Sciatic nerve (tissue), 2 donors: ENCODE measurements at places on chromosomes 12 and 14. TPM values are rescaled to one million over a fixed set of nuclear protein-coding genes. Genes with fewer than 3 reads are reported as not detected.

DNA sequence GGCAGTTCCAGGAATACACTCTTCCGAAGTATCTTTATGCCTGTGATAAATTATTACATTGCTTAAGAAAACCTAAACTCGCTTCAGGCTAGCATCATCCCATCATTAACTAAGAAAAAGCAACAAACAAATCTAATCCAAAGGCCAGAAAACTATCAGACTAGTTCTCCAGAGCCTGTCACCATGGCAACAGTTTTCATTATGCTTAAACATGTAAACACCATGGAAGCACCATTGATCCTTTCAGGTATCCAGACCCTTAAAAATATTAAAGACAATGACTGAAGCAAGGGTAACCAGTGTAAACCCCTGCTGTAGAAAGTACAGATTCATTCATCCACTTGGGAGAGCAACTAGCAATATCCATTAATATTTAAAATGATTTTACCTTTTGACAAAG, 9.8 kb downstream of the DAD1 start:
- DNase-seq: no peak

CEBPE gene
- total RNA-seq: 0.31 TPM

GRCh38 chr14:20409226-20409625, 4.1 kb downstream of the TEP1 start:
- DNase-seq: no peak

DNA sequence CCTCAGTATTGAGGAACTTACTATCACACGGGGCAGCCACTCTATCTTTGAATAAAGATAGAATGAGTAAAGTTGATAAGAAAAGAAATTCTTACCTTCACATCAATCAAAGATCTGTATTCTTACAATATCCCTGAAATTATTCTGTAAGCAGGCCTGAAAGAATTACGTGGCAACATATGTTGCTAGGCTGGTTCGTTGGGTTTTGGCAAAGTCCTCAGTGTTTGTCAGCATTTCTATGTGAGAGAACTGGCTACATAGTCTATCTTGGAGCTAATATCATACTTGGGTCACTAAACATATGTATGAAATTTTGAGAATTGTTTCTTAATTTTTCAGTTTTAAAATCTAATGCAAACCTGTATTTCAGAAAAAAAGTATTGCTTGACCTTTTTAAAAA, 412.2 kb upstream of the GARIN6 start:
- no peak for DNase-seq

DNA sequence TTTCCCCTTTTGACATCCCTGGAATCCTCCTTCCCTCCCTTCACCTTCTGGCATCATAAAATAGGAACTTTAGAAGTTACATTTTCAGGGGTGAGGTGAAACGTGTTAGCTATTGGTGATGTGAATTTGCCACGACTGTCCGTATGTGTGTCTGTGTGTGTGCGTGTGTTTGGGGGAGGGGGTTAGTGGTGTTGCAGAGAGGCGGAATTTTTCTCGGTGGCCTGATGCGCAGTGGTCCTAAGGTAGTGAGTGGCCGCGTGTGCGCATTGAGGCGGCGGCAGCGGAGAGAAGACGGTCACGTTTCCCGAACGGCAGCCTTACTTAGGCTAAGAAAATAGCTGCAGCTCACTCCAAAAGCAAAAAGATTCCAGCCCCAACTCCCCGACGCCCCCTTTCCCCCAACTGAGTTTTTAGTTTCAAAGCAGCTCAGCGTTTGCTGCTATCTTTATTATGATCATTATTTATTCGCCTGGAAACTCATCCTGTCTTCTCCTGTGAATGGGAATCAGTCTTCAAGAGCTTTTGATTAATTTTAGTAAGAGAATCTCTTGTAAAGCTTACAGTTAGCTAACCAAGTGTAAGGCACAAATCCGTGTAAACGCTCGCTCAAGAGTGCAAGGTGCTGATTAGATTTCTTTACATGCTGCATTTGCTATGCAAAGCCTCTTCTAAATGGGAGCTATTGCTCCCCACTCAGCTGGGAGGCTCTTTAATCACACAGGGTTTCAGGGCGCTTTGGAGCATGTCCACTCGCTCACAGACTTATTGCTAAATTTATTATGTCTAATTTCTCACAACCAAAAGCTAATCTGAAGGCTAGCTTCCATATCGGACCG, 4.7 kb downstream of the FLRT2 start:
- DNase-seq: no peak

CCDC198 gene
- not detected for total RNA-seq

GRCh38 chr14:28952666-28953065, 186.1 kb downstream of the FOXG1 start:
- no peak for DNase-seq

ING4 gene
- 42.1 TPM for total RNA-seq

DNA sequence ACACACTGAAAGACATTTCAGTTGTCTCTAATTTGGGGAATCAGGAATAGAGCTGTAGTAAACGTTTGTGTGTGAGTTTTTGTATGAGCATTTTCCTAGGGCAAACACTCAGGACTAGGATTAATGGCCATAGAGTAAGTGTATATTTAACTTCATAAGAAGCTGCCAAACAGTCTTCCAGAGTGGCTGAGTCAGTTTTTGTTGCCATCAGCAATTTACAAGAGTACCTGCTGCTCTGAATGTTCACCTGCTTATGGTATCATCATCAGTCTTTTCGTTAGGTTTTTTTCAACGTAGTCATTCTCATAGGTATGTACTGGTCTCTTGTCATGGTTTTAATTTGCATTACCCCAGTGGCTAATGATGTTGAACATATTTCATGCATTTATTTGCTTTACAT, 30.6 kb upstream of the TRHDE start:
- DNase-seq: no peak

WDHD1 gene
- total RNA-seq: 3.1 TPM

P2RX2 gene
- total RNA-seq: not detected

SYCP3 gene
- not detected for total RNA-seq

DNA sequence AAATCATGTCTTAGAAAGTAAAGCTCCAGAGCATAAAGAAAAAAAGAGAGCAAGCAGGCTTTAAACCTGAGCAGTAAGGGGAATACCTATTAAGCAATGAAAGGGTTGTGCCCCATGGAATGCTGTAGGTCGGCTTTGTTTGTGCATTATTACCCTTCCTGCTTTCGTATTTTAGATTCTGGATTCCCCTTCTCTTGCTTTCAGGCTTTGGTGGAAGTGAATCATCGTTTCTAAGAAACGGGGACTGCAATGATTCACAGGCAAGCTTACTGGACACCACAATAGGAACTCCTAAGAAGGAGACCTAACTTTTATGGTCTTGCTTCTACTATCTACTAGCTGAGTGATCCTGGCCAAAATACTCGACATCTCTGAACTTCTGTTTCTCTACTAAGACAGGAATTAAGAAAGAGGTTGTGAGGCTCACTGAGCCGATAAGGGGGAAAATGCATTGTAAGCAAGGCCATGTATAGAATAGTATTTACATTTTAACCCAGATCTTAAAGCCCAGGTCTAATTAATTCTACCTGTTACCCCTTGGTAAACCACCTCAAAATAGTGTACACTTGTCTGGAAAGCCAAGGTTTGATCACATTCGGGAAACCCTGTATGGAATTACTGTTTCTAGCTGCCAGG, 1.2 kb upstream of the BMAL2 start:
- no peak for DNase-seq

DNA sequence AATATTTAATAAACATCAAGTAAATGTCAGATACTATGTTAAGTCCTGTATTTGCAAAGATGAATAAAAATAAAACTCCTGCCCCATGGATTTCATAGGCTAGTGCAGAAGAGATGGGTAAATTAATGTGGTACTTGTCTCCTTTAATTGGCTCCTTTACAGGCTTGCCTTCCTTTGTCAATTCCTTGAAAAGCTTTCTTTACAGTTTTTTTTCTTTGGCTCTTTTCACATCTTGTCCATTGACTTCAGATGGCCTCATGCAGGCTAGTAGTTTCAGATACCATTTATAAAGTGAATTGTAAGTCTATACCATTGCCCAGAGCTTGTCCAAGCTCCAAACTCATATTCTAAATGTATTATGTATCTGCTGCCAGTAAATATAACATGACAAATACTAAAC, 128.7 kb upstream of the GARIN2 start:
- DNase-seq: no peak

- no peak for DNase-seq
Measured at GRCh38 chr14:96274543-96274942, 18.5 kb downstream of the BDKRB1 start.

DNA sequence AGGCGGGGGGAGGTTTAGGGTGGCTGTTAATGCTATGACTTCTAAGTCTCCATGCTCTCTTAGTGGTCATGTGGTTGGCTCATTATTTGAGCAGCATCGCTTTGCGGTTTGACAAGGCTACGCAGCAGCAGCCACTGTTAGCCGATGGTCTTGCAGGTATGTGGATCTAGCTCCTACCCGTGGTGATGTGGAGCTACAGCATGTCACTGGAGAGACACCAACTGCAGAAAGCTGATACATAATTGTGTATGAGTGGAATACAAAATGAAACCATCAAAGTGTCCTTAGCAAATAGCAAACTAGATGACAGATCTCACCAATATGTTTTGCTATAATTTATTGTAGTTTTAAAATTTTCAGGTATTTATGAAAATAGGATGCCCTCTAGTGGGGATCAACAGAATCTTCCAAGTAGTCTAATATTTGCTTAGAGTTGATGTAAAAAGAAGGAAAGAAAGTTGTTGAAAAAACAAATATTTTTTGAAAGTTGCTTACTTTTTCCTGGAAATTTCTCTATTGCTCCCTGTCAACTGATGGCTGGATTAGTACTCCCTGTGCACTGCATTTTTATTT, 94.9 kb downstream of the NAV3 start:
- DNase-seq: peak; percentile 67

DHRS2 gene
- not detected for total RNA-seq

DNA sequence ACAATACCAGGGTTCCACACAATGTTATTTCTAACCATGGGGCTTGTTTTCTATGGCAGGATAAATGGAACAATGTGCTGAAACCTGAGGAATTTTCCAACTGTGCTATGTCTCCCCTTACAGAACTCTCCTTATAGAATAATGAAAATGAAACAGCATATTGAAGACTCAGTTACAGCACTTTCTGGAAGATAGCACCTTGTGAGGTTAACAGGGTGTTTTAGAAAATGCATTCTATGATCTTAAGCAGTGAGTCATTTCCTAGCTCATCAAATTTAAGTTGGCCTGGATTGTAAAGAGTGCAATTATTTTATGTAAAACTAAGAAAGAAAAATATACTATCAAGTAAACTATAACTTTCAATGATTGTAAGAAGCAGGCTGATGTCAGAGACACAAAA, 60.1 kb upstream of the CNTN1 start:
- no peak for DNase-seq

DNA sequence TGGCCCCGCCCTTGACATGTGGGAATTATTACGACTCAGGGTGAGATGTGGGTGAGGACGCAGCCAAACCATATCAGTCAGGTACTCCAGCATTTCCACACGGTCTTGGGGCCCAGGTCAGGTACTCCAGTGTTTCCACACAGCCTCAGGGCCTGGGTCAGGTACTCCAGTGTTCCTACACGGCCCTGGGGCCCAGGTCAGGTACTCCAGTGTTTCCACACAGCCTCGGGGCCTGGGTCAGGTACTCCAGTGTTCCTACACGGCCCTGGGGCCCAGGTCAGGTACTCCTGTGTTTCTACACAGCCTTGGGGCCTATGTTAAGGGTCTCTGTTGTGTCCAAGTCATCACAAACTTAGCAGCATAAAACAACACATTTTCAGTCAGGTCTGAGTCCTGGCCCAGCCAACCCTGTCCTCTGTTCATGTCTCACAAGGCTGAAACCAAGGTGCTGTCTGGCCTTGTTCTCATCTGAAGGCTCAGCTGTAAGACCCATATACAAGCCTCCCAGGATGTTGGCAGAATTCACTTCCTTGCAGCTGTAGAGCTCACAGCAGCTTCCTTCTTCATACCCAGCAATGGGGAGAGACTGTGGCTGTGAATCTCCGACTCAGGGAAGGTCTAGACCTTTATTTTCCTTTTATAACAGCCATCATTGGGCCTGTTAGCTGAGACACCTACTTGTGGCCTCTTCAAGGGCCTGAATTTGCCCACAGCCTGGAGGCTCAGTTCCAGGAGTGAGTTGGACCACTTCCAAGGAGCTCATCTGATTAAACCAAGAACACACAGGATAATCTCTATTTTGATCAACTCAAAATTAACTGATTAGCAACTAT, 107.6 kb upstream of the SFSWAP start:
- DNase-seq: no peak

ASB8 gene
- 36.0 TPM for total RNA-seq

GRCh38 chr12:82872088-82872487, 185.4 kb downstream of the TMTC2 start:
- no peak for DNase-seq

DNA sequence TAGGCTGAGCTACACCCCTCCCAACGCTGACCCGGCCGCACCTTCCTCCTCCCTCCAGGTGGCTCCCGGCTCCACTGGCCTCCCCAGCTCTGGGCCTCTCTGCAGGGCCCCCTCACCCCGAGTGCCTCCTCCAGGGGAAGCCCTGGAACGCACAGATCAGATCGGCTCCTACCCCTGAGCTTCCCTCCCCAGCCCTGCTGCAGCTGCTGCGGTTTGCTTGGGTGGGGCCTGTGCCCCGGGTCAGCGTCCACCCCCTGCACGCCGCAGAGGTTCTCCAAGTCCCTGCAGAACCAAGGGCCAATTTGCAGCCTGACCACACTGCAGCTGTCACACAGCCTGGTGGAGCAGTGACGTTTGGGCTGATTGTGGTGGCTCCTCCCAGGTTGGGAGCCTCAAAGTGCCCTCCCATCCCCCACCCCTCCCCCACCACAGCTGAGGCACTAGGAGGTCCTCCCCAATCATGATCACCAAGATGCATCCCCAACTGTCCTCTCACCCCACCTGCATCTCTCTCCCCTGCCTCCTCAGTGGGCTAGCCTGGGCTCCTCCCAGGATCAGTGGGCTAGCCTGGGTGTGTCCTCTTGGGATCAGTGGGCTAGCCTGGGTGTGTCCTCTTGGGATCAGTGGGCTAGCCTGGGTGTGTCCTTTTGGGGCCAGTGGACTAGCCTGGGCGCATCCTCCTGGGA, 12.8 kb upstream of the FBRSL1 start:
- DNase-seq: no peak

ART4 gene
- 0.80 TPM for total RNA-seq

GRCh38 chr14:77024171-77024691, 4.3 kb downstream of the IRF2BPL start:
- peak; percentile 73 for DNase-seq

- DNase-seq: no peak
Measured at GRCh38 chr14:90613997-90614396, 202.2 kb downstream of the TTC7B start.

DNA sequence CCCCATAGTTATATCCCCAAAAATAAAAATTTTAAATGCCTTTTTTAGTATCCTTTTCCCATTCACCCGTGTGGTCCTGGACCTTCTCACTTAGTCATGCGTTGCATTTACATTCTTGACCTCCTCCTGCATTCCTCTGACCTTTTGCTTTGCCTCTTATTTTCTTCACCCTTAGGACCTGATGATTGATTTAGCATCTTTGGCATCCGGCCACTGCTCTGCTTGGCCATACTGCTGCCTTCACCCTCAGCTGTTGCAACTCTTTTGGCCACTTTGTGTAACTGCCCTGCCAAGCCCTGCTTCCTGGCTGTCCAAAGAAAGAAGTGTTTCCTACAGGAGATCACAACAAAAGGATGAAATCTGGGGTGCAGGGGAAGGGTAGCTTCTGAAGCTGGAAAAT, 48.8 kb upstream of the SLC38A4 start:
- DNase-seq: no peak

- DNase-seq: no peak
Measured at GRCh38 chr14:30193845-30194501, 266.3 kb upstream of the PRKD1 start.
